ENCODE measurements at places on chromosomes 12 and 14.

DNA sequence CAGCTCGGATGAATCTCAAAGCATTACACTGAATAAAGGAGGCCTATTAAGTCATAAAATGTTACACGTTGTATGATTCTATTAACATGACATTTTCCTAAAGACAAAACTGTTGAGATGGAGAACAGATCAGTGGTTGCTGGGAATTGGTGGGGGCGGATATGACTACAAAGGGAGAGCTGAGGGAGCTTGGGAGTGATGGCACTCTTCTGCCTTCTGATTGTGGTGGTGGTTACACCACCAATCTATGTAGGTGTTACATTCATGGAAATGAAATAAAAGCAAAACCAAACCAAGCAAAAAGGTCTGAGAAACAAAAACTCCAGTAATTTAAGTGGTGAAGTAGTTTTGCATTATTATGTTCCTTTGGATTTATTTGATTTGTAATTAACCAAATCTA, 16.4 kb upstream of the EVL start:
- no peak for DNase-seq

DNA sequence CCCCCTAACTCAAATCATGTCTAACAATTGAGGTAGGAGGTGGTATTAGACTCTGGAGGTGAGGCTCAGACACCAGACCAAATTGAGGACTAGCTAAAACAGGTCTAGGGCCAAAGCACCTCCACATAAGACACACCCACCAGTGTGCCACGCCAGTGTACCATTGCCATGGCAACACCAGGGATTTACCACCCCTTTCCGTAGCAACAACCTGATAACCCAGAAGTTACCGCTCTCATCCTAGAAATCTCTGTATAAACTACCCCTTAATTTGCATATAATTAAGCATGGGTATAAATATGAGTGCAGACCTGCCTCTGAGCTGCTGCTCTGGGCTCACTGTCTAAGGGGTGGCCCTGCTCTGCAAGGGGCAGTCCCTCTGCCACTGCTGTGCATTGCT, 57.4 kb upstream of the PPP2R5C start:
- DNase-seq: no peak

- peak; percentile 92 for DNase-seq
Observed at GRCh38 chr12:124524231-124524925, 43.0 kb downstream of the NCOR2 start.

- no peak for DNase-seq
Observed at GRCh38 chr12:32253154-32253790, 146.1 kb upstream of the FGD4 start.

DNA sequence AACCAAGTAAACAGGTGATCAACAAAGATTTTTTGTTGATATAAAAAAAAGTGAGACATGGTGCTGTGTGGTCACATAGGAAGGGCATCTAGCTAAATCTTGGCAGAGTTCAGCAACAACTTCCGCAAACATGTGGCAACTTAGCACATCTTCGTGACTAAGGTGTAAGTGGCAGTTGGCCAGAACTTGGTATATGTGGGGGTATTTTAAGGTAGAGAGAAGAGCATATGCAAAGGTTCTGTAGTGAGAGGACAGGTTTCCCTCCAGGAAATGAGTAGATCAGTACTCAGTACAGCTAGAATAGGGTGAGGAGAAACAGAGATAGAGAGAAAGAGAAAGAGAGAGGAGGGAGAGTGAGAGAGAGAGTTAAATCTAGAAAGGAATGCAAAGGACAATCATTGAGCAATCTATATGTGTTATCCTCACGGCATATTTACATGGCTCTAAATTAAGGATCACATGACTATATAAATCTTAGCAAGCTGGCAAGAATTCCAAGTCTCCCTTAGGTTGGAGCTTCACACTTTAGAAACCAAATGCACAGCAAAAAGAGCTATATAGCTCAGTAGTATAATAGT, 227.7 kb upstream of the HMGA2 start:
- no peak for DNase-seq

GRCh38 chr12:2052826-2053678, at the start of gene CACNA1C:
Gene CACNA1C, plus strand, starts transcription at chr12:2052987. Its CDS starts 576 bp downstream, at chr12:2053563.
- peak; percentile 91 for DNase-seq

DNA sequence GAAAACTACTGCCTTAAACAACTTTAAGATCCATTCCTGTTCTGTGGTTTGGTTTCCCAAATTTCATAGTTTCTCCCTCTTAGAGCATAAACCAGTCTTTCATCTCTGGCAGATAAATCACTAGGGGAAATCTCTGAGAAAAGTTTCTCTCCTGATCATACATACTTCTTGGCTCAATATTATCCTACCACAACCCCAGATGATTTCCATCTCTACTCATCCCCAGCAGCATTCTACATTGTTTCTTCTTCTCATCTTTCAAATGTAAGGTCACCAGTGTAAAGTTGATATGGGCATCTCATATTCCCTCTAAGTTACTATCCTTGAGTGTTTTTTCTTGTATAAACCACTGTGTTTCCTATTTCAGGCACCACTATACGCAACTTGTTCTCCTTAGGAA, 45.9 kb upstream of the PLEKHG7 start:
- no peak for DNase-seq
